ENCODE measurements at places on chromosomes 6 and 20.

DNA sequence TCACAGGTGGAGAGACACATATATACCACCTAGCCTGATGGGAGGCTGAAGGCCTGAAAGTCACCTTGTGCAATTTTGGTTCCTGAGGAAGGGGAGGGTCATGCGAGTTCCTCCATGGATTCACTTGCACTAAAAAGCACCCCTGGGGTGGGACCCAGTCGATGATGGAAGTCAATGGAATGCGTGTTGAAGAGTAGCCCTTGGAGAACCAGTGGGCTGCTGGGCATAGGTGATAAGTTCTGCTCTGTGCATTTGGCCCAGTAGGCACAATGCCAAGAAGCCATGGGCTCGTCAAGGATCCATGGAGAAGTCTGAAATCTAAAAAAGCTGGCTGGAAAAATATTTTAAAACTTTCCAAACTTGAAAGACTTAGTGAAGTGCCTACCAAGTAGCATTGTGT lies 18.9 kb upstream of the SCRT2 start:
- no peak for DNase-seq

DNA sequence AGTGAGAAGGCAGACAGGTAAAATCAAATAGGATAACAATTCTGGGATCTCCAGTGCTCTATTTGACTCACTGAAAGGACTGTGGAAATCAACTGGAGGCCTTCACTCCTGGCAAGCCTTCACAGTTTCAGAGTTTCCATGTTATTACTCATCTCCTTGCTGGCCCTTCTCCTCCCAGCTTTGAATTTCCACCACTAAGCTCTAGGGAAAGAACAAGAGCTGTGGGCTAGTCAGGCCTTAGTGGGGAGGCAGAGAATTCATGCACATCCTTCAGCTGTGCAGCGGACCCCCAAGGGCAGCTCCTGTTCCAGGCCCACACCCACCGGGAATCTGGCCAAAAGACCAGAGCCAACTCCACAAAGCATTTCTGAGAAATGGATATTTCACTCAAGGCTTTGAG lies 26.0 kb downstream of the MYLIP start:
- DNase-seq: no peak

- DNase-seq: no peak
Observed at GRCh38 chr6:84003654-84004053, 29.9 kb upstream of the MRAP2 start.

DNA sequence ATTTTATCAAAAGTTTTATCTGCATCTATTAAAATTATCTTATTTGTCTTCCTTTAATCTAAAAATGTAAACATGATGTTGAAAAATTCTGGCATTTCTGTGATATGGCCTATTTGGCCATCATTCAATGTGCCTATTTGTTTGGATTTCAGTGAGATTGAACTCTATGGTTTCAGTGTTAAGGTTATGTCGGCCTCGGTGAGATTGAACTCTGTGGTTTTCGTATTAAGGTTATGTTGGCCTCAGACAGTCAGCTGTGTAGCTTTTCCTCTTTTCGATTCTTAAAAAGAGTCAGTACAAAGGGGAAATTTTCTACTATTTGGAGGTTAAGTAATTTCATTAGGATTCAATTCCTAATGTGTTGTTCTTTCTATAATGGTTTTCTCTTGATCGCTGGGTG lies 320.6 kb downstream of the PACRG start:
- DNase-seq: no peak

DNA sequence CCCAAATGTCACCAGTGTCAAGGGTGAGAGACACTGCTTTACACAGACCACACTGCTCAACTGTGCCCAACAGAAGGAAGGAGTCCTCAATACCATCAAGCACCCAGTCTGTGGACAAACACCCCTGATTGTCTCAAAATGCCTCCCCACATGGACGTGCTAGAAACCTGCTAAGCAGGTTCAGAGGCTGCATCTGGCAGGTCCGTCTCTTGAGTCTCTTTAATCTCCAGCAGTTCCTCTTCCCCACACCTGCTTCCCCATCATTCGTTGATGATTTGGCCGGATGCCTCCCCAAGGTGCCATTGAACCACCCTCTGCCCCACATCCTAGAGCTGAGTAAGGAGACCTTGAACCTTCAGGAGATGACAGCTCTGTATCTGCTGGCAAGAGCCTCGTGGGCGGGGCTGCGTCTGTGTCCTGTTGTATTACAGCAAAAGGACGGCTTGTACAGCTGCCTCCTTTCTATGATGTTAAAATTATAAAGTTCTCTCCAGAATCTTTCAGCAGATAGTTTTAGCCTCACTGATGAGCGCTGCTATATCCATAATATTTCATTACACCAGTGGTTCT lies 179.2 kb downstream of the PREX1 start:
- DNase-seq: no peak

DNA sequence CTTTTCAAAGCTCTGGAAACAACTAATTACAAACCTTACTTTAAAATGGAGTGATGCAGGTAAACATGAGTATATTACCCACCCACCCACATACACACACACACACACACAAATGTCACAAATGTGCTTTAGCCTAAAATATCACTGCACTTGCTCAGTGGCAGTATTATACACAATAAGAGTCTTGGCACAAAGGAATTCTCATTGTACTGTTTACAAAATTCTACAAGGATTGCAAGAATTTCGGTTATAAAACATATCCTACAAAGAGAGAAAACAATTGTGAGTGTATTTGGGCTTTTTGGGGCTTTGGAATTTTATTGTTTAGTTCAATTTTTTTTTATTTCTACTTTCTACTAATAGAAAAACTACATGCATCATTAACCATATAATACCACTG lies 113.2 kb upstream of the BEND6 start:
- DNase-seq: no peak

DNA sequence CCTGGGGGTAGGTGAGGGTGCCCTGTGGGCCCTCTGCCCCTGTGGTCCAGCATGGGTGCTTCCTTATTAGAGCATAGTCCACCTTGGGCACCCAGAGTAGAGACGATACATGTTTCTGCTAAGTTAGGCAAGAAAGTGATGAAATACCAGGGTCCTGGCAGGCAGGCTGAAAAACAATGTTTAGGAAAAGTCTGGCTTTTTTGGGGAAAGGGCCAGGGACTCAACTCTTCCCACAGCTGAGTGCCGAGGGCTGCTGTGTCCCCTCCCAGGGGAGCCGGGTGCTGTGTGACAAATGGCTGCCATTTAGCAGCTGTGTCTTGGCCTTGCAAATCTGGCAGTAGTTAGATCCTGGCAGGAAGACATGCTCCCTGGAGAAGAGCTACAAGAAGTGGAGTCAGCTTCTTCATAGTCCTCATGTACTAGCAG lies 61.5 kb downstream of the RREB1 start:
- no peak for DNase-seq

- DNase-seq: no peak
Observed at GRCh38 chr6:156602066-156602385, 175.2 kb upstream of the ARID1B start.

DNA sequence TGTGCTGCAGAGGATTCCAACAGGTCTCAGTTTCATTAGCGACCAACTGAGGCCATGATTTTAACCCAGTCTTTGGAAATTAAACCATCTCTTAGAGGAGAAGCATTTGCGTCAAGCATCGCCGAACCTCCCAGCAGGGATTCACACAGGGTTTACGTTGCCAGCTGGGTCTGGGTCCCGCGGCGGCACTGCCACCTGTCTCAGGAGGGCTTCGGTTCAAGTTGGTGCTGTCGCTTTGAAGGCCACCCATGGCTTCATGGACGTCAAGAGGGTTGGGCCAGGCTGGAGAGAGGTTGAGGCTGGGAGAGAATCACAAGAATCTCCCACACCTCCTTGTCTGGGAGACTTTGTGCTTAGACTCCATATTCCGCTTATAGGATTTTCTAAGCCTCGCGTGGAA lies 43.0 kb upstream of the FRMD1 start:
- no peak for DNase-seq

- DNase-seq: no peak
Observed at GRCh38 chr20:12824328-12825225, 184.2 kb upstream of the SPTLC3 start.

- no peak for DNase-seq
Observed at GRCh38 chr6:142334294-142334693, 32.5 kb downstream of the ADGRG6 start.

- DNase-seq: peak; percentile 58
Observed at GRCh38 chr6:29631860-29632731, 887 bp downstream of the GABBR1 start.

GRCh38 chr6:113735491-113735890 lies 121.7 kb upstream of the MARCKS start:
- no peak for DNase-seq

DNA sequence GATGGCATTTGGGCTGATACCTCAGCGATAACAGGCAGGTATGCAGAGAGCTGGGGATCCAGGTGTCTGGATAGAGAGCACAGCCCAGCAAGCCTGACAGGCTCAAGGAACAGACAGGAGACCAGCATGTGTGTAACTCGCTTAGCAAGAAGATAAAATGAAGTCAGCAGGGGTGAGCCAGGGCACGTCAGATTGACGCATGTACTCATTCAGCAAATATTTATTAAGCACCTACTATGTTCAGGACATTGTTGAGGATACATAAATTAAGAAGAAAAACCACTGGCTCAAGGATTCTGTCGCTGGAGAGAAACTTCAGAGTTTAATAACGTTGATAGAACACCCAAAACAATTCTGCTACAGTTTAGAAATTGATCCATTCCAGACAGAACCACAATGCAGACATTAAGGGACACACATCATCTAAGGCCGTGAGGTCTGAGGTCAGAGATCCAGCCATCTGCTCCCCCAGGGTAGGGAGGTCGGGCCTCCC lies 1.0 kb upstream of the DUSP22 start:
- DNase-seq: no peak

DNA sequence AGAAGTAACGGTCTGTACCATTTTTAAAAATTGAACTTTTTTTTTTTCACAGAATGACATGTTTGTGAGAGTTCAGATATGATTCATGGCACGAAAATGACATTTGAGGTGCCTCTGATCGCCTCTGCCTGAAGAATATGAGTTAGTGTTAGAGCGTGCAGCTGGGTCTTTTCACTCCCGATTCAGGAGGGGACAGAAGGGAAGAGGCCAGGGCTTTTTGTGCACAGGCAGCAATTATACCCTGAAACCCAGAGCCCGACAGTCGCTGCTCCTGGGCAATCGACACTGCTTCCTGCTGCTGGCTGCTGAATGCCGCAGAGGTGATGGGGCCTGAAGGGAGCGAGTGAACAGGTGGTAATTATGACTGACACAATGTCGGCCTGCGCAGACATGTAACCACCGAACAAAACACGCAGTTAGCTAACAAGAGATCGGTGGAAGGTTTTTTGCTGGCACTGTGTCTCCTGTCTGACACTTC lies 652.0 kb upstream of the NOX3 start:
- DNase-seq: no peak

GRCh38 chr6:115443825-115444478 lies 616.7 kb downstream of the FRK start:
- DNase-seq: no peak

GRCh38 chr6:109303164-109303563 lies 79.1 kb downstream of the CD164 start:
- DNase-seq: no peak

DNA sequence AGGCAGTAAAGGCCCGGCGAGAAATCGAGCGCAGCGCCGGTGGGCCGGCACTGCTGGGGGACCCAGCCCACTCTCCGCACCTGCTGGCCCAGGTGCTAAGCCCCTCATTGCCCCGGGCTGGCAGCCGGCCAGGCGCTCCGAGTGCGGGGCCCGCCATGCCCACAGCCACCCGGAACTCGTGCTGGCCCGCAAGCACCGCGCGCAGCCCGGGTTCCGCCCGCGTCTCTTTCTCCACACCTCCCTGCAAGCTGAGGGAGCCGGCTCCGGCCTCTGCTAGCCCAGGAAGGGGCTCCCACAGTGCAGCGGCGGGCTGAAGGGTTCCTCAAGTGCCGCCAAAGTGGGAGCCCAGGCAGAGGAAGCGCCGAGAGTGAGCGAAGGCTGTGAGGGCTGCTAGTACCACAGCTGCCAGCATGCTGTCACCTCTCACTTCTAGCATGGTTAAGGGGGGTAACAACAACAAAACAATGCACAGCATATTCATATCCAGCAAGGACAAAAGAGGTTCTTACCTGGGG lies 11.3 kb upstream of the GMPR start:
- no peak for DNase-seq

DNA sequence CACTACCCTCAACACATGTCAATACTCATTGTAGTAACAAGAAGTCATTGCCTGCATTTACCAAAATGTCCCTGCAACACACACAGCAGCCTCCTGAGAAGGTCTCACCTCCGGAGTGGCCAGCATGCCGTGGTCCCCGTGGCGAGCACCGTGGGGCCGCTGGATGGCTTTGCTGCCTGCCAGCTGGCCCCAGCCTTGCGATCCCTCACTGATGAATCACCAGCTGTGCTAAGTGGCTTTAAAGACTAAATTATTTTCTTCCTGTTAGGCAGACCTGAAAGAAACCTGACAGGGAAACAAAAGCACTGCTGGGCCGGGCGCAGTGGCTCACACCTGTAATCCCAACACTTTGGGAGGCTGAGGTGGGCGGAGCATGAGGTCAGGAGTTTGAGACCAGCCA lies 306.7 kb downstream of the CDH4 start:
- DNase-seq: no peak

- no peak for DNase-seq
Observed at GRCh38 chr6:28135393-28135792, 6.3 kb upstream of the ZKSCAN8 start.

DNA sequence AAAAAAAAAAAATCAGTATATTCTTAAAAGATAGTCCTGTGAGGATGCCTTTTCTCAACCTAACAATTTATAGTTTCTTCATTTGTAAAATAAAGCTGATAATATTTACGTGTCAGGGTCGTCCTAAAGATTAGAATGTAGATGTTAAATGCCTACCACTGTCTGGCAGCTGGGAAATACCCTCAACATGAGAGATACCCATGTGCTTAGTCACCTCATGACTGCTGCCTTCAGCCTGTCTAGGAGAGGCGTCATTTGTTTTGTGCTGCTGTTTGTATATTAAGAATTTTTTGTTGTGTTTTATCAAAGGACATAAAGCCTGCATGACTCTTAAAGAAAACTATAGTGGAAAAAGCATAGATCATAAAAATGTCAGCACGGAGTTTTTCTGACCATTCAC lies 9.5 kb downstream of the FAM120B start:
- no peak for DNase-seq

GRCh38 chr20:50582092-50582491 lies 71.9 kb downstream of the PTPN1 start:
- DNase-seq: no peak

DNA sequence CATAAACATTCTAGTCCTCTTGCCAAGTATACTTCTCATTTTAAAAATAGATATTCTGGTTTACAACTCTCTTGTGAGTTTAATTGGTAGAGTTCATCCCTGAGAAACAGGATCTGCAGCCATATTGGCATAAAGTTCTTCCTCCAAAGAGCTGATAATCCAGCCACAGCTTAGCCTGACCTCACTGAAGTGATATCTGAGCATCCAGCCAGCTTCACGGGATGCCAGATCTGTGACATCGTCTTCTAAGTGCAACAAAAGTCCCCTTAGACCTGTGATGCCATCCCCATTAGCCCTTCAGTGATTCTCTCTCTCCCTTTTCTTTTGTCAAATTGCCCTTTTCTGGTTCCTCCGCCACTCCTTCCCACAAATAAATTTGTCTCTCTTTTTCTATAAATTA lies 180.6 kb upstream of the STXBP5 start:
- DNase-seq: no peak

Data from activated T-helper 1 cell treated with Interleukin-2 at 50 U/mL for 16 hours (primary cell).